Fibroblast of skin of right quadriceps (primary cell): ENCODE measurements at places on chromosomes 3 and 15.

GRCh38 chr15:43410572-43411214, 39.8 kb downstream of the TUBGCP4 start:
- no peak for DNase-seq

GRCh38 chr3:177944228-177944661, 592.0 kb upstream of the KCNMB2 start:
- DNase-seq, result peak; percentile 30

GRCh38 chr3:111762537-111762936, 96.5 kb upstream of the PHLDB2 start:
- peak; percentile 64 for DNase-seq

GRCh38 chr15:27238209-27238608, 267.2 kb downstream of the GABRG3 start:
- DNase-seq, result no peak

- DNase-seq, result no peak
Measured at GRCh38 chr3:177622520-177622919, 425.2 kb upstream of the TBL1XR1 start.

DNA sequence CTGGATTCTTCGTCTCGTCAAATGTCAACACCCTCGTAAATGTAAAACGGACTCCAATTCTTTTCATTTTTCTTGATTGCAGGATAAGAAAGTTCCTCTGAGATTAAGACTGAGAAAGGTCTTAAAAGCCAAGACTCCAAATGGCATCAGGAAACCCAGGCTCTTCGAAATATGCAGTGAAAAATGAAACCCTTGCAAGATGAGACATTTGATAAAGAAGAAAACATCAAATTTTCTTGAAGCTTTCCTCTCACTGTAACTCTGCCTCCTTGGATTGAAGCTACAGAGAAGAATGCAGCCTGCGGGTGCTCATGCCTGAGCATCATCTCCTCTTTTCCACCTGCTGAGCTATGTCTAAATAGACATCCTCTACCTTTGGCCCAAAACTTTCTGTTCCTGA, 342.4 kb upstream of the THBS1 start:
- no peak for DNase-seq

GRCh38 chr3:59082106-59082505, 32.3 kb upstream of the CFAP20DC start:
- DNase-seq, result no peak
